IPS-NIHi11 (cell line): ENCODE measurements at places on chromosomes 6 and 20.
A peak's percentile ranks its signal among the peaks of the same experiment; 100 is the strongest.

- DNase-seq = peak; percentile 72
These were observed at the start of gene NOL4L for GRCh38 chr20:32585011-32585585. Gene NOL4L (minus strand): TSS chr20:32585333. CDS start chr20:32584890, 443 bp downstream.

- peak; percentile 68 for DNase-seq
These were observed 180.7 kb downstream of the TBXT start for GRCh38 chr6:165986914-165987482.

DNA sequence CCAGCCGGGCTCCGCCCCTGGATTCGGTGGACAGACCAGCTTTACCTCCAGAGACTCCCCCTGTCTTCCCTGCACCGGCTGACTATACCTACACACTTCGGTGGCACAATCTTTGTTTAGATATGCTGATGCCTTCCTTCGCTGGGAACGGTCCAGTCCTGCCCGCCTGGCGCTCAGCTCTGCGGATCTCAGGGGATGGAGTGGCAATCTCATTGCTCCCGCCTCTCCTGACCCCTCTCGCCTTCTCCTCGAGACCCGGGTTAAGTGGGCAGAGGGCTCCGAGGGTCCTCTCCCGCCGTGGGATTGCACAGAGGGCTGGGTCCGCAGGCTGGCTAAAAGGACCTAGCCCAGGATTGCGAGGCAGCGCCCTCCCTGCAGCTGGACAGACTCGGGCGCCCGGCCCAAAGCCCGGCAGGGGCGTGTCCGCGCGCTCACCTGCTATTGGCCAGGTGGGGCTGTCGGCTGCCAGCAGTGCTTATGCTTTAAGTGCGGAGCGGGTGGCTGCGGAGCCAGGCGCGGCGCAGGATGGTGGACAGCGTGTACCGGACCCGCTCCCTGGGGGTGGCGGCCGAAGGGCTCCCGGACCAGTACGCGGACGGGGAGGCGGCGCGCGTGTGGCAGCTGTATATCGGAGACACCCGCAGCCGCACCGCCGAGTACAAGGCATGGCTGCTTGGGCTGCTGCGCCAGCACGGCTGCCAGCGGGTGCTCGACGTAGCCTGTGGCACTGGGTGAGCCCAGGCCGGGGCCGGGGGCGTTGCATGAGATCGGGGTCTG lies at the start of gene GNMT:
Gene GNMT (plus strand): TSS at position 512 of the 777 bp plus-strand sequence. CDS start 14 bp downstream, at position 526.
- DNase-seq = peak; percentile 93

DNA sequence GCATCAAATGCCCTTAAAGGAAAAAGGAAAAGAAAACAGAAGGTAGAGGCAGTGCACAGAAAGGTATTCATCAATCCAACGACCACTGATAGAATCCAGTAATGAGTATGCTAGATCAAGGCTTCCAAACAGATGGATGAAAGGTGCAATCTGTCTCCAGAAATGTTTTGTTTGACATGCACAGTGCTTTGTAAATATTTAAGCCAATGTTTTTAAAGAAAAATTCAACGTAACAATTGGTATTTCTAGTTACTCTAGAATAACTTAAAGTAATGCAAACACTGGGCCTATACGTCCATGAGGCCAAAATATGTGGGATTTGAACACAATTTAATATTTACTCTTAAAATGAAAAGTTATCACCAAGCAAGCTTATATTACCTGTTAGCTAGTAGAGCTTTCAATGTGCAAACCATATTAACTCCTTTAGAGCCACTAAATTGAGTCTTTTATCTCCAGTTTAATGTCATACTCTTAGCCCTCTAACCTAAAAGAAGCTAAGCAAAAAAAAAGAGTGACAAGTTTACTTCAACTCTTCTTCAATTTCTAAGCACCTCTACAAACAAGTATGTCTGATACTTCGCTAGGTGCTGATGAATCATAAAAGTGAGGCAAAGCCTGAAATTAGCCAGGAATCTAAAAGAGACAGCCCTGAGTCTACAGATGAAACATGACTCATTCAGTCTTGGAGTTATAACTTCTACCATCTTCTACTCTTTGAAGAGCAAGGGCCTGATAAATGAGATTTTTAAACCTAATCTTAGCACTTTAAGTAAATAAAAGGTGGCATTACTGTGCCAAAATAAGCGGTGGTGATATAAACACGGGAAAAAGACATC lies 169.8 kb downstream of the PTPRK start:
- DNase-seq = no peak

DNA sequence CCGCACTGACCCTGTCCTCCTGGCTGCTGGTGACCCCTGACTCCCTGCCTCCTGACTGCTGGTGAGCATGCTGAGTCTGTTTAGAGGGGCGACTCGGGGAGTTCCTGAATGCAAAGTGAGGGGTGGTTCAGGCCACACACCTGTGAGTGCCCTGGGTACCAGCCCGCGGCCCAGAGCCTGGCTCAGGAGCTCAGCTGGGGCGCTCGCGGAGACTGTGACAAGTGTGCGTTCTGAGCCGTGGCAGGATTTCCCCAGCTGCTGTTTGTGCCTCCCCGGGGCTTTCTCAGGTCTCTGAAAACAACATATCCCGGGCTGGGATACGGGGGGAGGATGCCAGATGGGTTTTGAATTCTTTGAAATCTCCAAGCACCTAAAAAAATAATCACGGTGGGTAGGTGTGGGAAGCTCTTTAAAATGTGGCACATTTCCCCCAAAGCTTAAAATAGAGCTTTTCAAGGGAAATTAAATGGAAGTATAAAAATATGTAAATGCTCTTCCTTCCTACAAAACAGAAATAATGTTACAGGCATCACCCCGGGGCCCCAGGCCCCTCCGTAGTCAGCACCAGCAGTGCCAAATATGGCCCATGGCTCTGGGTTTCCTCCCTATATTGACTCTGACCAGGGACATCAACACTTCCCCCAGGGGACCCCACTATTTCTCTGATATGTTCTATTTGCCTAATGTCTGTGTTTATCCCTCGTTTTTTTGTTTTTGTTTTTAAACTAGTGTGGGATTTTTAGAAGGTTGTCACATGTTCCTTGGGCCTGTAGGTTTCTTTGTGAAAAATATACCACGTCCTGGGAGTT lies 49.9 kb upstream of the TAGAP start:
- no peak for DNase-seq

- no peak for DNase-seq
These were observed 115.6 kb downstream of the KHDC1L start for GRCh38 chr6:73109659-73110058.

GRCh38 chr20:34710861-34711574 lies 6.9 kb downstream of the TP53INP2 start:
- no peak for DNase-seq

GRCh38 chr6:3222506-3223038 lies 4.9 kb downstream of the TUBB2B start:
- DNase-seq = no peak

- DNase-seq = no peak
These were observed 62.0 kb downstream of the RSPO3 start for GRCh38 chr6:127180426-127180825.

DNA sequence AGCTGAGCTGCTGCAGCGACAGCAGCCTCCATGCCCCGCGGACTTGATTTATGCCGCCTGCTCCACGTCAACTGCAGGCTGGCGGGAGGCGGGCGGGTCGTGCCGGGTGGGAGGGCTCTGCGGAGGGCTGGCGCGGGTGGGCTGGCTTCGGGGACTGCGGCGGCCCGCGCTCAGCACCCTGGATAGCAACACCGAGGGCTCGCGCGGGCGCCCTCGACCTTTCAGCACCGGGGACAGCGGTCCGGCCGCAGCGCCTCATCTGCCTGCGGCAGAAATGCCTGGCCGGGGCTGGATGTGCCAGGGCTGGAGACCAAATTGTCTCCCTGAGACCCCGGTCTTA lies 792 bp downstream of the SNAP25 start:
- DNase-seq = peak; percentile 84

DNA sequence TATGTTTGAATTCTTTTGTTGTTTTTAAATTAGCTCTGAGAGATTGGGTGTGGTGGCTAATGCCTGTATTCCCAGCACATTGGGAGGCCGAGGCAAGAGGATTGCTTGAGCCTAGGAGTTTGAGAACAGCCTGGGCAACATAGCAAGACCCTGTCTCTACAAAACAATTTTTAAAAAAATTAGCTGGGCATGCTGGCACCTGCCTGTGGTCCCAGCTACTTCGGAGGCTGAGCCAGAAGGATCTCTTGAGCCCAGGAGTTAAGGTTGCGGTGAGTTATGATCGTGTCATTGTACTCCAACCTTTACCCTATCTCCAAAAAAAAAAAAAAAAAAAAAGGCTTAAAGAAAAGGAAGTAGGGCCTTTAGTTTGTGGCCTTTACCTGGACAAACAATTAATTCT lies 22.9 kb downstream of the DHX35 start:
- DNase-seq = no peak

DNA sequence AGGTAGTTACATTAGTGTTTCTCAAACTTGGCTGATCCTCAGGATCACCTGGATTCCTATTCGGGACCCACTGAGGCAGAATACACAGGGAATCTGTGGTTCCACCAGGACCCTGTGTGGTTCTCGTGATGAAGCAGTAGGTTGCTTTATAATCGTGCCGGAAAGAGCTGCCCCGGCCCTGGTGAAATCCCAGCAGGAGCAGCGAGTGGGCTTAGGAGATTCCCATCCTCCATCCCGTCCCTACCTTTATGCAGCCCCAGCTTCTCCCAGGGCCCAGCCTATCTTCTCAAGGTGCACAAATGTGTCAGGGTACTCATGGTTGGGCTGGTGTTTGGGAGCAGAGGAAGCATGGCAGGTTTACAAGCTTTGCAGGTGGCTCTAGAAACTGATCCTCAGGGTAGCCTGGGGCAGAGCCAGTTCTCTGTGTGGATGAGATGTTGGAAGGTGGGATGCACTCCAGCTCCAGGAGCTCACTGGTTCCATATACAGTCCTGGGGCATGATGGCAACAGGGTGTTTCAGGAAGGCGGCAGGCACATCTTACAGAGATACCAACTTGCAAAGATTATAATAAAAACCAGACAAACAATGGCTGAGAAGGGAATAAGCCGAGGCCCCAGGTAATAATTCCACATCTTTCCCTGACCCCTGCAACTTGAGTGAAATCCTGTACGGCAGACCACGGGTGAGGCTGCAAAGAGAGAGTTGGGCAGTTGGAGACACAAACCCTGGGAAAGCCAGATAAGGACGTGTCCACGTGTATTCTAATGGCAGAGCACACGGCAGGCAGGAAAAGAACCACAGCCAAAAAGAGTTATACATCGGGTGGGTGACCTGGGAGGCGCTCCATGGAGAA lies 5.9 kb downstream of the SLC22A1 start:
- DNase-seq = no peak

DNA sequence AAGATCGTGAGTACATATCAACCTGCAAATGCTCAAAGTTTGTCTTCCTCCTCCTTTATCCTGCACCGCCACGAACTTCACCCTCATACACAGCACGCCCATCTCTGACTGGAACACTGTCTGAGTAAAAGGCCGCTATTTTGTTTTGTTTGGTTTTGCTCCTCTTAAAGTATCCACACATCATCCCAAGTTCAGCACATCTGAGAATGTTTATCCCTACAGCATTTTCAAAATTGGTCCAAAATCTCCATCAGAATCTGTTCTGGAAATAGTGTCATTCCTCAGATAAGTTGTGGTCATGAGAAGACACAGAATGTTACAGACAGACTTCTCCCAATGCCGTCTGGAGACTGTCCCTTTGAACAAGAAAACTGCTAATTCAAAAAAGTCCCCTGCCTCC lies 251.6 kb upstream of the ARID1B start:
- DNase-seq = no peak

DNA sequence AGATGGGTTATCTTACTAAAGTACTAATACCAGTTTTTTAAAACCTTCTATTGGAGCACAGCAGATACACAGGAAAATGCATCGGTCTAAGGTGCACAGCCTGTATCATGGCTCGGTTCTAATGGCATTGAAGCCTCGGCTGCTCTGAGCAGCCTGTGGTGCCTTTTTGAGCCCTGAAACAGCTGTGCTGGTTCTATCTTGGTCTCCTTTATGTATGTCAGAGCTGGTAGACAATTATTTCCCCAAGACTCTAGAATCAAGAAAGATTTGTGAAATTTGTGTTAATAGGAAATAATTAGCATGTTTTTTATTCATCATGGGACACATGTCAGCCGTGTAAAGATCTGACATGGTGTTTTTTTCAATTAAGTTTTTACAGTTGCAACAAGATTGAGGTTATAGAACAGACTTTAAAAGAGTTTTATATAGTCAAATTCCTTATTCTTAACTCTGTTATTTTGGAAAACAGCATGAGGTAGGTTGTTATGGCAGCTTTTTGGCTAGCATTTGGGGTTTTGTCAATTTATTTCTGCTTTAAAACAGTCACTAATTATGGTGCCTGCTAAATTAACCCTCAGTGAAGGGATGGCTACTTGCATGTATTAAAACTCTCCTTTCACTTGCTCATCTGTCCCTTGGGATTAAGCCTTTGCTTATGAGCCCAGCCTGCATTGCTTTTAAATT lies 40.3 kb upstream of the C20orf144 start:
- no peak for DNase-seq

DNA sequence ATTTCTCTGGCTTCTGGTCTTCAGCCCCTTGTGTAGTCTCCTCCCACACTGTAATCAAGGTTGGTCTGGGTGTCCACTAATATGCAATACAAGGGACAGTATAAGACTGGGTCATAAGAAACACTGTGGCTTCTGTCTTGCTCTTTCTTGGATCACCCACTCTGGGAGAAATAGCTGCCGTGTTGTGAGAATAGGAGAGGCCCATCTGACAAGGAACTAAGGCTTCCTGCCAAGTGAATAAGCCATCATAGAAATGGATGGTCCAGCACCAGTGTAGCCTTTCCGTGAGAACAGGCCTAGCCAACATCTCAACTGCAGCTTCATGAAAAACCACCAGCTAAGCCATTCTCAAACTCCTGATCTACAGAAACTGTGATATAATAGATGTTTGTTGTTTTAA lies 23.3 kb downstream of the BAG2 start:
- no peak for DNase-seq

GRCh38 chr6:96157018-96157565 lies 141.3 kb downstream of the FUT9 start:
- no peak for DNase-seq

DNA sequence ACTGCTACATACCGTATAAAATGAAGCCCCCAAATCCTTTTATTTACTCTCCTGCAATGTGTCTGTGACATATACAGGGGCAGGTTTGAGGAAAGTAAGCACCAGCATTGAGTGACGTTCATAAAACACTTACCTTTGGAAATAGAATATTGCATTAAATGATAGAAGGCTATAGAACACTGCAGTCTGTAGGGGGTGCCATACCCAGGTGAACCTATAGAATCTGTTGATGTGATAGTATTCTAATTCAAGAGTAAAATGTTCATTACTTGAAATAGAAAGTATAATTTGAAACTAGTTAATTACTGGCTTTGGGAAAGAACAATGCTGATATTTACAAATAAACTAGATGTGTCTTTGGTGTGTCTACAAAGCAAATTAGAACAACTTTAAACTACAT lies 47.0 kb upstream of the PRL start:
- DNase-seq = no peak
